Fibroblast of lung (primary cell): ENCODE measurements at places on chromosomes 13 and 19.

GRCh38 chr19:2345794-2346663 lies 14.0 kb upstream of the TMPRSS9 start:
- DNase-seq = no peak

DNA sequence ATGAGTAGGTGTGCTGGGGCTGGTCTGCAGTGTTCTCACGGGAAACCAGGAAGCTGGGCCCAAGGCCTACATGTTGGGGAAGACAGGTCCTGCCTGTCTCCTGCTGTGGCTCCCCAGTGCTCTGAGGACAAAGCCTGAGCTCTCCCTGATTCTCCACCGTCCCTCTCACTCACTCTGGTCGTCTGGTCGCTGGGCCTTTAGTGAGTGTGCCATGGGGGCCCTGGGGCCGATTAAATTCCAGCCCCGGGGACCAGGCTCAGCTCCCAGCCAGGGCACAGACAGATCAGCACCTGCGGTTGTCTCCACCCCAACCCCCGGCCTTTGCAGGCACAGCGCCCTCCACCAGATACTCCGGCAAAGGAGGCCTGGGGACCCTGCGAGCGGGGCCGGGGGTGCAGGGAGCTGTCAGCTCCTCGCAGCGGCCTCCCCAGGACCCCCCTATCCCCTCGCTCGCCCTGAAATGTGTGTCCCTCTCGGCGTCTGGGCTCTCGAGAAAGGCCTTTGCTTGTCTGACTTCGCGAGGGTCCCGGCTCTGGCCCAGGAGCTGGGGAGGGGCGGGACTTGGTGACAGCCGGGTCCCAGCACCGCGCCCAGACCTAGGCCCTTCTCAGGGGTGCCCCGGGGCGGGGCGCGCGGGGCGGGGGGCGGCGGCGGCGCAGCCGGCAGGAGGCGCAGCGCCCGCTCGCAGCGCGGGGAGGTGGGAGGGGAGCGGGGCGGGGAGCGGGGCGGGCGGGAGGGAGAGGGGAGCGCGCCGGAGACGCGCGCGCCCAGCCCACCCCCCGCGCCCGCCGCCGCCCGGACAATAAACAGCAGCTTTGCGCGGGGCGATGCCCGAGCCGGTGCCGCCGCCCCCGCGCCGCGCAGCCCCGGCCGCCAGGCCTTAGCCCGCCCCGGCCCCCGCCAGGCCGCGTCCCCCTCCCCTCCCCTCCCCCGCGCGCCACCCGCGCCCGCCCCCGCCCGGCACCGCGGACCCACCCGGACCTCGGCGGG lies at the start of gene PALM:
PALM (plus strand) TSS at position 782 of the 990 bp plus-strand sequence. CDS start 212 bp downstream, outside the sequence.
- no peak for DNase-seq

GRCh38 chr13:35727881-35728280 lies 251.4 kb upstream of the MAB21L1 start:
- DNase-seq = no peak

DNA sequence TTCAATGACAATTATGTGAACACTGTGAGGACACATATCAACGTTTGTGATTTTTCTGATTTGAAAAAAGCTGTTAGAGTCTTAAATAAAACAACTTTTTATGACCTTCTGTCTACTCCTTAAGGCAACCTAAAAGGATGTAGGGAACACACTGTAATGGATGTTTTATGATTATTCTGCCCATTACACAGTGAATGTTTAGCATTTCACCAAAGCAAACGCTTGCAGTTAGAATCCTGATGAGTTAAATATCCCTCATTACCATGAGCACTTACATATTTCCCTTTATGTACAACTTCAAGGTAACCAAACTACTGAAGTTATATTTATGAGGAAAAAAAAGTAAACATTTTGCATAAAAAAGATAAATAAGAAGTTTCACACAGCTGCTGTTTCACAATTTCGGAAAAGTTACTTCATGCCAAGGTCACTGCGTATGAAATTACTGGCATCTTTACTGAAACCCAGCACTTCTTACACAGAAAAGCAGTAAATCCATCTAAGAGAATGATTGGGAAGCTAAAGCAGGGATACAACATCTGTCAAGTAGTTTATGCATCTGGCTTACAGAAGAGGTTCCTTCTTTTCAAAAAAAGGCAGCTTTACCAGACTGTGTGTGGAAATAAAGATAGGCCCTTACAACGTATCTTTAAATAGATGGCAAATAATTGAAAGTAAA lies 733.7 kb upstream of the ATXN8OS start:
- DNase-seq = no peak

DNA sequence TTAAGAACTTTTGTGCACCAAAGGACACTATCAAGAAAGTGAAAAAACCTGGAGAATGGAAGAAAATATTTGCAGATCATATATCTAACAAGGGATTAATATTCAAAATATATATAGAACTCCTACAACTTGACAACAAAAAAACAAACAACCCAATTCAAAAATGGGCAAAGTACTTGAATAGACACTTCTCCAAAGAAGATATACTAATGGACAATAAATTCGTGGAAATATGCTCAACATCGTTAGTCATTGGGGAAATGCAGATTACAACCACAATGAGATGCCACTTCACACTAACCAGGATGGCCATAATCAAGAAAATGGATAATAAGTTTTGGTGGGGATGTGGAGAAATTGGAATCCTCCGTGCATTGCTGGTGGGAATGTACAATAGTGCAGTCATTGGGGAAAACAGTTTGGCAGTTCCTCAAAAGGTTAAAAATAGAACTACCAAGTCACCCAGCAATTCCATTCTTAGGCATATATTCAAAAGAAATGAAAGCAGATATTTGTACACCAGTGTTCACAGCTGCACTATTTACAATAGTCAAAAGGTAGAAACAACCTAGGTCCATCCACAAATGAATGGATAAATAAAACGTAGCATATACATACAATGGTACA lies 2.2 kb upstream of the LSR start:
- DNase-seq = no peak

GRCh38 chr19:47778049-47778953 lies at the start of gene SELENOW:
TSS of gene SELENOW (plus strand) at chr19:47778703. CDS start at chr19:47778786, 83 bp downstream.
- DNase-seq = peak; percentile 64

- DNase-seq = peak; percentile 98
Observed at GRCh38 chr19:13022859-13023636, 27.8 kb downstream of the NFIX start.

GRCh38 chr13:50378509-50379044 lies 363.3 kb downstream of the KCNRG start:
- no peak for DNase-seq

GRCh38 chr19:11446271-11446651 lies 10.8 kb downstream of the PRKCSH start:
- no peak for DNase-seq

GRCh38 chr19:28196961-28197360 lies 1016.0 kb downstream of the UQCRFS1 start:
- DNase-seq = no peak

DNA sequence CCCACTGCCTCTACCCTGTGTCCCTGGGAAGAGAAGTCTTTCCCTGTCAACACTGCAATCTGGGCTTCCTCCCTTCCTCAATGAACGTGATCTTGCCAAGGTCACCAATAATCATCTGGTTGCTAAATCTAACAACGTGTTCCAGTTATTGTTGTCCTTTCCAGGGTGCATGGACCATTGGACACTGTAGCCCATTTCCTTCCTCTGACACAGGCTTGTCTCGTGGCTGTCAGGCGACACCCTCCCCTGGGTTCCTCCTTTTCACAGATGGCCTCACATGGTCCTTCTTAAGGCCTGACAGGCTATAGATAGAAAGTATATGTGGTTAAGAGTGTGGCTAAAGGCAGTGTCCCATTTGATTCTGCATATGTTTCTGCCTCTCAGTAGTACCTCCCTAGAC lies 67.7 kb upstream of the STARD13 start:
- no peak for DNase-seq

DNA sequence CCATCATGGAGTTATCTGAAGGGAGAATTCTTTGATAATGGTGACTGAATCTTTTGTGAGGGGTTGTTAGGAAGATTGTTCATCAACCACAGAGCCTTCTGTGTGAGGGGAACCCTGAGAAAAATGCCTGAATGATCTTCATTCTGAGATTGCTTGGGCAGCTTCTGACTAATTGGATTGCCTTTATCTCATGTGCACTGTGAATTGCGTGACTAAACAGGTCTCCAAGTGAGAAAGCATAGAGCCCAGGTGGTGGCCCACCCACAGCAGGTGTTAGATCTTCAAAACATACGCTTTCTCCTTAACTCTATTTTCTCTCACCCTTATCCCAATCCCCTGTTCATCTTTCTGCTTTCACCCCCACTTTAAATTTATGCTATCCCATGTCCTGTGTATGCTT lies 58.3 kb downstream of the DOCK9 start:
- no peak for DNase-seq

- DNase-seq = peak; percentile 70
Observed at GRCh38 chr19:41792513-41793413, 3.6 kb upstream of the CEACAM3 start.
